Stimulated activated CD4-positive, alpha-beta T cell treated with anti-CD3 and anti-CD28 coated beads, TNF-alpha, amount 100 ng/mL, for 48 hours (primary cell): ENCODE measurements at places on chromosomes 4 and X.

DNA sequence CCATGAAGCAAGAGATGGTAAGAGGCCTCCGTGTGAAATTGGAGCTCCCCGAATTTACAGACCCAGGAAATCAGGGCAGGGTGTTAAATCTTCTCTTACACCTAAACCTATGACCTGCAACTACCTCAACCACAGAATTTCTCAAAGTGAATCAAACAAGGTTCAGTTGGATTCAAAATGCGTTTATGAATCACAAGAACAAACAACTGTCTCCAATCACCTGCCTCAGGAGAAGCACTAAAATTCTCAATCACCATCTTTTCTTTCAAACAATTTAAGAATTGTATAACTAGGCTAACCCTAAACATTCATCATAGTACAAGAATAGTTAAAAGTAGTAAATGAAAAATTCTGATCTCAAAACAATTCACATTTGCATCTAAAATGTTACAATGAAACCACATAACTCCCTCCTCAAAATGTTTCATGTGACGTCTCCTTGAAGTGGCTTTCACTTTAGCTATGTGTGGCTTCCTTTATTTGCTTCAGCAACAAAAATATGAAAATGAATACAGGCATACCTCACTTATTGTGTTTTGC is 19.2 kb downstream of the PPP3CA start:
- no peak for DNase-seq

DNA sequence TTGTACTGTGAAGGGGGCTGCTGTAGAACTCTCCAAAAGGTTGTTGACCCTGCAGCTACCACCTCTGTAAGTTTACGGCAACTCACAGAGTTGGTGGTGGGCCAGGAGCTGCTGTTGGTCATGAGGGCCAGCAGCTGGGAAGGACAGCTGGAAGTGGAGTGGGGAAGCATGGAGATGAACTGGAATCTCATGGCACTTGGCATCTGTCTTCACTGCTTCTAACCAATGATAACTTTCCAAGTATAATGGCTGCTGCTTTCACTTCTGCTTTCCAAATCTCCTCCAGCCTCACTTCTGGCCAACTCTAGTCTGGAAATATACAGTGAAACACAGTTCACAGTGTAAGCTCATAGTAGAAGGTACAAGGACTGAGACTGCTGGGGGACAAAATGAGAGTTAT is 126.5 kb upstream of the INTU start:
- DNase-seq: no peak

DNA sequence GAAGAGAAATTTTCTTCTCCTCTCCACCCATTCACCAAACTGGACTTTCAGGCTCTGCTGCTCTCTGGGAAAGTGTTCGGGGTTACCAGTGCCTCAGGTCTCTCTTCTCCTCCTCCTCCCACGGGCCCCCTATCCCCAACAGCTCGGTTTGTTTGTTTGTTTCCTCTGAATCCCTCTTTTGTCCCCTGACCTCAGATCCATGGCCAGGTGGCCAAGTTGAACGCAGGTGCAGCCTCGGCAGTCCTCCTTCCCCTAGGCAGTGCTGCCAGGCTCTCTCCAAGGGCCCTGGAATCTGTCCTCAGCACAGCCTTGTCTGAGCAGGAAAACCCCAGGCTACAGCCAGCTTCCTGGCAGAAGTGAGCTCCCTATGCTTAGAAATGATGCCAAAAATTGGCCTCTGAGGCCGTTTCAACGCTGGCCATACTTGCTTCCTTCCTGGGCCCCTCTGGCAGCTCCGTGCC is 60.0 kb downstream of the FHDC1 start:
- DNase-seq: no peak

GRCh38 chrX:63929608-63930007 is 144.6 kb upstream of the ARHGEF9 start:
- DNase-seq: no peak

GRCh38 chr4:32169841-32170240 is 1449.7 kb downstream of the PCDH7 start:
- no peak for DNase-seq

DNA sequence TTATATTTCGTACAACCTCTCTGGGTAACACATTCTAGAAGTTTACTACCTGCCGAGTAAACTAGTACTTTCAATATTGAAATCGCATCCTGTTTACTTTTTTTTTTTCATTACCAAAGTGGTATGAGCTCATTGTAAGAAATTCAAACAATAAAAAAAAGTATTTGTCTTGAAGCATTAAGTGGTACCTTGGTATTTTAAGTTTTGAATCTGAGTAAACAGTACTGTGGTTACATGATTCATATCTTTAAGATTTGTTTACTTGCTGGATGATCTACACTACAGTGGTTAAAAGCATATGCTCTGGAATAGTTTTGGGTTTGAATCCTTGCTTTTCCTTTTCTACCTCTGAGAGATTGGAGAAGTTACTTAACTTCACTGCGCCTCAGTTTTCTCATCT is 3.8 kb upstream of the MMGT1 start:
- DNase-seq: no peak

GRCh38 chr4:113969709-113970334 is 9.6 kb downstream of the ARSJ start:
- no peak for DNase-seq

DNA sequence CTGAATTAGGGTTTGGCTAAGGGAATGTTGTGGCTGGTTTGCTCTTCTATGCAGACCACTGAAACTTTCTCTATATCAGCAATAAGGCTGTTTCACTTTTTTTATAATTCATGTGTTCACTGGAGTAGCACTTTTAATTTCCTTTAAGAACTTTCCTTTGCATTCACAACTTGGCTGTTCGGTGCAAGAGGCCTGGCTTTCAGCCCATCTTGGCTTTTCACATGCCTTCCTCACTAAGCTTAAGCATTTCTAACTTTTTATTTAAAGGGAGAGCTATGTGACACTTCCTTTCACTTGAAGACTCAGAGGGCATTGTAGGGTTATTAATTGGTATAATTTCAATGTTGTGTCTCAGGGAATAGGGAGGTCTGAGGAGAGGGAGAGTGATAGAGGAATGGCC is 142.3 kb downstream of the SHROOM4 start:
- no peak for DNase-seq

DNA sequence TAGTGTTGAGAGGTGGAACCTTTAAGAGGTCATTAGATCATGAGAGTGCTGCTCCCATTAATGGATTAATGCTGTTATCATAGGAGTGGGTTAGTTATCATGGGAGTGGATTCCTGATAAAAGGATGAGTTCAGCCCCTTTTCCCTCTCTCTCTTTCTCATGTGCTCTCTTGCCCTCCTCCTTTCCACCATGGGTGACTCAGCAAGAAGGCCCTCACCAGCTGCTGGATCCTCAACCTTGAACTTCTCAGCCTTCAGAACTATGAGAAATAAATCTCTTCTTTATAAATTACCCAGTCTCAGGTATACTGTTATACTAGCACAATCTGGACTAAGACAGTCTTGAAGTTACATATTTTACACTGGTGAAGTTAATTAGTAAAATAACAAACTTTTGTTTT is 10.0 kb upstream of the CDKL5 start:
- DNase-seq: no peak

GRCh38 chrX:133175605-133176004 is 42.5 kb downstream of the TFDP3 start:
- DNase-seq: no peak

DNA sequence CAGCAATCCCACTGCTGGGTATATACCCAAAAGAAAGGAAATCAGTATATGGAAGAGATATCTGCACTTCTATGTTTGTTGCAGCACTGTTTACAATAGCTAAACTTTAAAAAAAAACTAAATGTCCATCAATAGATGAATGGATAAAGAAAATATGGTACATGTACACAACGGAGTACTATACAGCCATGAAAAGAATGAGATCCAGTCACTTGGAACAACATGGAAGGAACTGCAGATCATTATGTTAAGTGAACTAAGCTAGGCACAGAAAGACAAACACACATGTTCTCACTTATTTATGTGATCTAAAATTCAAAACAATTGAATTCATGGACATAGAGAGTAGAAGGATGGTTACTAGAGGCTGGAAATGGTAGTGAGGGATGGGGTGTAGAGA is 400.7 kb downstream of the ZNF674 start:
- DNase-seq: no peak

GRCh38 chr4:179662522-179662921 is 2220.3 kb upstream of the AGA start:
- no peak for DNase-seq

DNA sequence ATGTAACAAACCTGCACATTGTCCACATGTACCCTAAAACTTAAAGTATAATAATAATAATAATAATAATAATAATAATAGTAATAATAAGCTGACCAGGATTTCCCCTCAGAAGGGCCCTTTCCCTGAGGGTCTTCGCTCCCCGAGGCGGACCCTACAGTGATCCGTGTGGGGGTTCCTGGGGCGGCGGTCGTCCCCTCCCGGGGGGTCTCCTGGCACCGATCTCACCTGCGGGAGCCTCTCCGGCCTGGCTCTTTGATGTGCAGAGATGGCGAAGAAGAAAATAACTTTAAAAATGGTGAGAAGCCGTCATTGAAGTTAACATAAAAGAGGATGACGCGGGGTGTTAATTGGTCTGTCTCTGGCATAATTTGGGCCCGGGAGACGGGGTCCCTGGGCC is 48.2 kb upstream of the PPP2R3B start:
- no peak for DNase-seq

GRCh38 chr4:73499996-73500765 is 18.6 kb downstream of the AFM start:
- no peak for DNase-seq

DNA sequence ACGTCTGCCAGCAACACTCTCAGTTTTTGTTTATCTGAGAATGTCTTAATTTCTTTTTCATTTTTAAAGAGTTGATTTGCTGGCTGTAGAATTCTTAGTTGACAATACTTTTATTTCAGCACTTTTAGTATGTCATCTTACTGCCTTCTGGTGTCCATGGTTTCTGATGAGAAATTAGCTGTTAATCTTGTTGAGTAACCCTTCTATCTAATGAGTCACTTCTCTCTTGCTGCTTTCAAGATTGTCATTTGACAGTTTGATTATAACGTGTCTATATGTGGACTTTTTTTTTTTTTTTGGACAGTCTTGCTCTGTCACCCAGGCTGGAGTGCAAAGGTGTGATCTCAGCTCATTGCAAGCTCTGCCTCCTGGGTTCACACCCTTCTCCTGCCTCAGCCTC is 24.0 kb upstream of the TMEM255A start:
- no peak for DNase-seq

GRCh38 chr4:105912633-105913032 is 17.4 kb downstream of the NPNT start:
- DNase-seq: no peak

GRCh38 chr4:5836943-5837342 is 55.9 kb downstream of the CRMP1 start:
- no peak for DNase-seq

GRCh38 chrX:132742246-132742645 is 216.2 kb downstream of the HS6ST2 start:
- DNase-seq: no peak

GRCh38 chr4:87632469-87632868 is 17.6 kb upstream of the DMP1 start:
- no peak for DNase-seq

DNA sequence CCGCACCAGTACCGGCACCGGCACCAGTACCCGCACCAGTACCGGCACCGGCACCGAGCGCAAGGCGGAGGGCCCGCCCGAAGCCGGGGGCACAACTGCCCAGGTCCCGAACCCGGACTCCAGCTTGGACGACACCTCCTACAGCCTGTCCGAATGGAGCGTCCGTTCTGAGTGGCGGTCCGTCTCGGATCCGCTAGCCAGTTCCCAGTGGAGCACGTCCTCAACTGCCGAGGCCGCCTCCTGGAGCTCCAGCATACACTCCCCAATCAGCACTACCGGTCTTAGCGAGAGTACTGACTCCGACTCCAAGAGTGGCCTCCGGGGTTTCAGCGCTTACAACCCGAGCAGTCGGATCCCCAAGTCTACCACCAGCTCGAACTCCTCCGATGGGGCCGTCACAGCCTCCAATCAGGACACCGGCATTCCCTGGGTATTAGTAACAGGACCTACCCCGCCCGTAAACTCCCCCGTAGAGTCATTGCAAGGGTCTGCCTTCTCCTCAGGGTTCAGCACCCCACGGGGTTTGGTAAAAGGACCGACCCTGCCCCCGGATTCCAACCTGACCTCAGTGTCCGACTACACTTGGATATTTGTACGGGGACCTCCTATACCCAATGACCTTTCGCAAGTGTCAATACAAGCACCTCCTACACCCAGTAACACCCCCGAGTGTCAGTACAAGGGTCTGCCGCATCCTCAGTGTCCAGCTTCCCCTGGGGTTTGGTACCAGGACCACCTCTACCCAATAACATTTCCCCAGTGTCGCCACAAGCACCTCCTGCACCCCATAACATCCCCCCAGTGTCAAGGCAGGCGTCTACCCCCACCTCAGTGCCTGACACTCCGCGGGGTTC is 721 bp upstream of the MAOA start:
- no peak for DNase-seq

DNA sequence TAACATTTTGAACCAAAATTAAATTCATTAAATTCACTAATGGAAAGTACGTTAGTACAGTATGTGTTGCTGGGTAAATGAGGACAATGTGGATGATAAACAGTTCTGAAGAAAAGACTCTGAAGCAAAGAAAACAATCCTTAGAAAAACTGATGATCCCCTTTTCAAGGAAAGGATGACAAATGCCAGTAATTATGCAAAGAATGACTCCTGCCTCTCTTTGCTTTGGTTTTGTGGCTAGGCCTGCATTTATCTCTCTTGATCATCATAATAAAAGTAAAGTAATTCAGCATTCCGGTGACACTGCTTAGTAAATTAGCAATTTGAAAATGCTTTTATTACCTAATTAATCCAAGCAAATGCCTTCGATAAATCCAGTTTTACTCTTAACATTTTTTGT is 652.2 kb upstream of the DIPK2B start:
- no peak for DNase-seq

- DNase-seq: no peak
These were observed at the start of gene SLITRK4 for GRCh38 chrX:143635915-143636314. Gene SLITRK4 (minus strand): TSS chrX:143636101. CDS start chrX:143631108, 4,993 bp downstream.

GRCh38 chr4:18057821-18058533 is 36.4 kb upstream of the LCORL start:
- DNase-seq: no peak

DNA sequence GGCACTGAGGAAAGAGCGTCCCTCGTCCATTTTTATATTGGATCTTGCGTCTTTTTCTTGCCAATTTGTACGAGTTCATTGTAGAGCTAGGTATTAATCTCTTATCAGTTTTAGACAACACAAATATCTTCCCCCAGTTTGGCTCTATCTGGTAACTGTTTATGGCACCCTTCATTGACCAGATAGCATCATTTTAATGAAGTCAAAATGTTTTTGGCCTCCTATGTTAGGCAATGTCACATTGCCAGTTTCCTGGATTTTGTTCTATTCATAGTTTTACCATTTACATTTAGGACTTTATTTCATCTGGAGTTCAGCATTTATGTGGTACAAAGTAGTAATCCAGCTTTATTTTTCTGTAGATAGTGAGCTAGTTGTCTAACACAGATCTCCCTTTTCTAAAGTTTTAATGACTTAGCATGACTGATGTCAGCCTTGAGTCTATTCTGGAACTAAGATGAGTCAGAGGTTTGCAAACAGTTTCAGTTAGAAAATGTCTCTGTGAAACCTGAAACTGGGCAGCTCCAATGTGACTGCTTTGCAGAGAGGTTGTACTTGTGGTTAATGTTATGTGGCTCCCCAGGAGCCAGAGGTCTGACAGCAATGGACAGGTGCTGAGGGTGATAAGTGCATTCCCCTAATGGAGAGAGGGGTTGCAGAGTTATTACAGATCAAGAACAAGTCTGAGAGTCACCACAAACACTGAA is 5.3 kb upstream of the STBD1 start:
- no peak for DNase-seq
